Left renal cortex interstitium (tissue), 4 donors: ENCODE measurements at places on chromosomes 1 and 21.

GRCh38 chr1:27394925-27395324 is 2.5 kb downstream of the GPR3 start:
- no peak for DNase-seq

GRCh38 chr1:116486424-116486823 is 84.4 kb downstream of the CD58 start:
- DNase-seq: no peak

GRCh38 chr1:59549903-59550302 is 253.0 kb downstream of the FGGY start:
- no peak for DNase-seq

GRCh38 chr1:112549590-112549989 is 40.8 kb downstream of the WNT2B start:
- no peak for DNase-seq

GRCh38 chr1:64150266-64150665 is 53.2 kb upstream of the UBE2U start:
- no peak for DNase-seq

DNA sequence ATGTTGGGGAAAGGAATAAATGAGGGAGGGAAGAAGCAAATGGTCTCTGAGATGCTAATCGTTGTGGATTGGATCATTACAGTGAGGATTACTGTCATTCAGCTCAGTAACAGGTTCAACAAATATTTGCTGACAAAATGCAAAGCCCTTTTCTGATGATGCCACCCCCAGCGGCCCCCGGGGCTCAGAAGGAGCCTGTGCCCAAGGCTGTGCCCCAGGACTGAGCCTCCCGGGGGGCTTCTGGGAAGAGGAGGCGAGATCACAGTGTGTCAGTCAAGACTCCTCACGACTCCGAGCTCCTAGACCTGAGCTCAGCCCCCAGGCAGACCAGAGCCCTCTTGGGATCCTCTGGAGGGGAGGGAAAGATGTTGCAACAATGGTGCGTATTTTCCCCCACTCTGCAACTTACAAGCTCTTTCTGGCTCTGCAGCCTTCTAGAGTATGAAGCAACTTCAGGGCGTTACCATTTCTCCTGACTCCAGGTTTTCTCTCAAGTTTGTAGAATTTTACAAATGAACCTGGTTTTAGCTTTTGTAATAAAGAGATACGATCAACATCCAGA is 20.8 kb downstream of the EPHA8 start:
- DNase-seq: no peak

DNA sequence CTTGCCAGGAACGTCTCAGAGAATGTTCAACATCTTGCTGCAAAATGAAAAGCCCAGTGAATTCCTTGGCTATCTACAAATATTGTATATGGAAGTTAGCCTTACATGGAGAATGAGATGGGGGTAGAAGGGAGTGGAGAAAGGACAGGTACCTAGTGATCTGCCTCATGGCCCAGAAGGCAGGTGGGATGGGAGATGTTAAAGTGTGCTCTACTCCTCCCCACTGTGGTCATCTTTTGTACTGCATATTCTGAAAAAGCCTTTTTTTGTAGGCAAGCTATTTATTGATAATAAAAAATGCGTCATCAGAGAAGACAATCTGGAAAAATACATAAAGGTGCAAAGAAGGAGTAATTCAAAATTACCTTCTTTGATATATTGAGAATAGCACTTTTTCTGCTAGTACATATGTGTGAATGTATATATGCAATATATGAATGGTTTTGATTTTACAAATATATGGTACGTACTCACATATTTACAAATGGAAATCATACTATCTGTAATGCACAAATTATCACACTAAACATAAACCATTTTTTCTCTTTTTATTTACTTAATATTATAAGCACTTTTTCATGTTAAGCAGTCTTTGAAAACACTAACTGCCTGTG is 19.1 kb upstream of the SLC5A9 start:
- DNase-seq: no peak
